ENCODE measurements at places on chromosomes 2 and 18. TPM values are rescaled to one million over a fixed set of nuclear protein-coding genes. Genes with fewer than 3 reads are reported as not detected.
A peak's percentile ranks its signal among the peaks of the same experiment; 100 is the strongest.

COLEC11 gene
- not detected for total RNA-seq

GRCh38 chr18:32259553-32259952, 69.7 kb downstream of the MEP1B start:
- no peaks in the 10 kb centered on the region for H3K27me3 ChIP-seq
- H3K4me1 ChIP-seq: no peaks in the 10 kb centered on the region
- no peaks in the 10 kb centered on the region for H3K36me3 ChIP-seq
- H3K27ac ChIP-seq: no peak overlapping the region
- no peak overlapping the region for H3K4me3 ChIP-seq

DNA sequence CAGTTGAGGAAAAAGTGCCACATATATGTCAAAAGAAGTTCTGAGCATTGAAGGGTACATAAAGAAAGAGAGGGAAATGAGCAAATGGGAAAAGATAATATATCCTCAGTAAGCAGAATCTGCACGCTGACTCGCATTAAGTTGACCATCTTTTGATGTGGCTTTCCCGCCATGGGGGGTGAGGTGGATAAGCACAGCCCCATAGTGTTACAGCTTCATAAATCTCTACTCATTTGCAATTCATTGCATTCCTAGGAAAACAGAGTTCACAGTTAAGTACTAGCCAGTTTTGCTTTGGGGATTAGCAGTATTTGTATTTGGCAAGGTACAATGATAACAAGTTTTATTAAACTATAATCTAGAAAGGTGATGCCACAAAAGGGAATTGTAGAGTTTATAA, 814.2 kb downstream of the LRP1B start:
- no peaks in the 10 kb centered on the region for H3K4me1 ChIP-seq
- H3K4me3 ChIP-seq: no peak overlapping the region
- H3K36me3 ChIP-seq: no peaks in the 10 kb centered on the region
- H3K27ac ChIP-seq: no peak overlapping the region
- no peaks in the 10 kb centered on the region for H3K27me3 ChIP-seq

CRIM1 gene
- 25.8 TPM for total RNA-seq

DNA sequence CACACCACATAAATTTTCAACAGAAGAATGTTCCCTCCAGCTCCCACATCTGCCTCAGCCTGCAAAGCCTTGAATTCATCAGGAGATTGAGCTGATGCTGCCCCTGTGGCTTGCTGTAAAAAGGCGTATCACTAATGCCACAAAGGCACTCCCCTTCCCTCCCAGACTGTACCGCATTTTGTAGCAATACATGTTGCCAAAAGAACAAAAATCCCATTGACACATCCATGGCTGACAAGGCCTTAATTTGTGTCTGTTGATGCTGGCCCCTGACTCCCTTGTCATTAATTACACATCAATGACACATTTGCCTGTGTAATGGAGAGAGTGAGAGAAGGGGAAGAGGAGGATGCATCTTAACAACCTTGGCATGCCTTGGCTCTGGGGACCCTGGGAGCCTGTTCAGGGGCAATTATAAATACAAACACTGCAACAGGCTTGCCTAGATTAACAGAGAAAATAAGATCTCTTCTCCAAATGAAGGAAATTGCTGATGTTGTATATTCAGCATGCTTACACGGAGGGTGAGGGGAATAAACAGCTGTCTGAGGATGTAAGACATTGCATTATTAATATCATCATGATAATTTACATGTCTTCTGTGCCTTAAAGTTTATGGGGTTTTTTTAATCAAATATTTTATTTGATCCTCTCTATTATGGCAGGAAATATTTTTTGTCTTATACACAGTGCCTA, 264.0 kb downstream of the SUCLG1 start:
- H3K36me3 ChIP-seq: no peaks in the 10 kb centered on the region
- H3K4me3 ChIP-seq: no peak overlapping the region
- H3K4me1 ChIP-seq: no peaks in the 10 kb centered on the region
- no peaks in the 10 kb centered on the region for H3K27me3 ChIP-seq
- H3K27ac ChIP-seq: no peak overlapping the region

- H3K27ac ChIP-seq: no peak overlapping the region
- no peaks in the 10 kb centered on the region for H3K27me3 ChIP-seq
- H3K36me3 ChIP-seq: no peaks in the 10 kb centered on the region
- no peaks in the 10 kb centered on the region for H3K4me1 ChIP-seq
- H3K4me3 ChIP-seq: no peak overlapping the region
- DNase-seq: no peak
Measured at GRCh38 chr2:67996772-67997527, 65.9 kb downstream of the C1D start.

GRCh38 chr2:166417669-166418068, 41.9 kb upstream of the SCN9A start:
- no peak overlapping the region for H3K27ac ChIP-seq
- DNase-seq: no peak
- H3K36me3 ChIP-seq: no peaks in the 10 kb centered on the region
- no peak overlapping the region for H3K4me3 ChIP-seq
- H3K27me3 ChIP-seq: no peaks in the 10 kb centered on the region

- no peak overlapping the region for H3K4me3 ChIP-seq
- no peaks in the 10 kb centered on the region for H3K36me3 ChIP-seq
- H3K4me1 ChIP-seq: peaks cover 10% of the 10 kb centered on the region
- DNase-seq: no peak
Measured at GRCh38 chr2:65661980-65662653, 229.7 kb upstream of the SPRED2 start.

PREPL gene
- 42.6 TPM for total RNA-seq

- H3K36me3 ChIP-seq: no peaks in the 10 kb centered on the region
- no peak for DNase-seq
- H3K4me3 ChIP-seq: no peak overlapping the region
- no peak overlapping the region for H3K27ac ChIP-seq
Measured at GRCh38 chr18:47470941-47471340, 219.5 kb upstream of the SKOR2 start.

GRCh38 chr2:129074298-129074920, 755.7 kb upstream of the HS6ST1 start:
- DNase-seq: no peak
- peak overlapping the region; percentile 90 for H3K27ac ChIP-seq
- peaks cover 4% of the 10 kb centered on the region for H3K36me3 ChIP-seq
- H3K27me3 ChIP-seq: peaks cover 2% of the 10 kb centered on the region
- no peak overlapping the region for H3K4me3 ChIP-seq

DNA sequence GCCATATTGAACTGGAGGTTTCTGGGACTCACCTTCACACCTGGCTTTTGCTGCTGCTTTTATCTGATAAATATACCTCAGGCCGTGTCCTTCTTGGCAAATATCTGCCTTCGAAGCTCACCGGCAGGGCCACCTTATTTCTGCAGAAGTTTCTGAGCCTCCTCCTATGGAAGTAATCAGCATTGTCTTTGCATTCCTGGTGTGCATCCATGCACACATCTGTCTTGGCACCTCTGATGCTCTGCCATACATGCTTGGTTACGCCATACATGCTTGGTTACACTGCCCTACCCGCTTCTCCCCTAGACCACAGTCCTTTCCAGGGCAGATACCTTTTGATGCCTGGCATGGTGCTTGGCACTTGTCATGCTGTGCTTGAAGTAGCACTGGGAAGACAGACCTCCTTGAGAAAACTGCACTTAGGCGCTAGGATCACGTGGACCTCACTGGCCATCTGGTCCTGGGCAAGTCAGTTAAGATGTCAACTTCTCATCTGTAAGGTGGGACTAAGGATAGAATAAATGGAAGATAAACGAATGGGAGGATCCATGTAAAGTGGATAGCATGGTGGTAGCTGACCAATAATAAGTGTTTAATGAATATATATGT, 66.8 kb downstream of the ZNF236 start:
- H3K4me3 ChIP-seq: no peak overlapping the region
- no peaks in the 10 kb centered on the region for H3K27me3 ChIP-seq
- no peak overlapping the region for H3K27ac ChIP-seq
- H3K4me1 ChIP-seq: no peaks in the 10 kb centered on the region
- DNase-seq: no peak
- peaks cover 44% of the 10 kb centered on the region for H3K36me3 ChIP-seq

DNA sequence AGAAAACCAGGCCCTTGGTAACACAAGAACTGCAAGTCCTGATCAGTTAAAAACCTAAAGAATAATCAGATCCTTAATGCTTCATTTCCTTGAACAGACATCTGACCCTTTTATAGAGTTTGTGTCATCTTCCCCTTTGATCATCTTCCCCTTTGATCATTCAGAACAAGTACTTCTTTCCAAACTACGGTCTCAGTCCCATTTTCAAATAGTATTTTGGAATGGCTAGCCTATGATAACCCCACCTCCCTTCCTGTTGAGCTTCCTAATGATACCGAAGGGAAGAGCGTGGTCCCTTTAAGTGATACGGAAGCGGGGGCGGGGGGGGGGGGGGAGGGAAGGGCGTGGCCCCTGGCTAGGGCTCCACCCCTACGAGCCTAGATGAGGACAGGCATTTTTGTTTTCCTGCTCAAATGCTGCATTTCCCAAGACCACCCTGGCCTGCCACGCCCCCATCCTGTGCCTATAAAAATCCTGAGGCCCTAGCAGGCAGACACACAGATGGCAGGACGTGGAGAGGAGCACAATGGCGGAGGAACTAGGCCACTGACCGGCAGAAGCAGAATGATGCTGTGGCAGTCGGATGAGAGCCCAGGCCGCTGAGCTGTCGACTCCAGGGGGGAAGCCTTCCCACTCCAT, 24.1 kb upstream of the CHRNA1 start:
- H3K36me3 ChIP-seq: no peaks in the 10 kb centered on the region
- peaks cover 11% of the 10 kb centered on the region for H3K4me1 ChIP-seq
- H3K27me3 ChIP-seq: no peaks in the 10 kb centered on the region
- no peak overlapping the region for H3K27ac ChIP-seq
- DNase-seq: no peak
- H3K4me3 ChIP-seq: no peak overlapping the region

UGGT1 gene
- total RNA-seq: 60.3 TPM

DNA sequence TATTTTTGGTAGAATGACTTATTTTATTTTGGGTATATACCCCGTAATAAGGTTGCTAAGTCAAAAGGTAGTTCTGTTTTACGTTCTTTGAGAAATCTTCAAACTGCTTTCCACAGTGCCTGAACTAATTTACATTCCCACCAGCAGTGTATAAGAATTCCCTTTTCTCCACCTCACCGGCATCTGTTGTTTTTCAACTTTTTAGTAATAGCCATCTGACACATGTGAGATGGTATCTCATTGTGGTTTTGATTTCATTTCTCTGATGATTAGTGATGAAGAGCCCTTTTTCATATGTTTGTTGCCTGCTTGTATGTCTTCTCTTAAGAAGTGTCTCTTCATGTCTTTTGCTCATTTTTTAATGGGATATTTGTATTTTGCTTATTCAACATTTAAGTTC, 215.2 kb upstream of the TFPI start:
- no peaks in the 10 kb centered on the region for H3K27me3 ChIP-seq
- no peaks in the 10 kb centered on the region for H3K4me1 ChIP-seq
- no peak overlapping the region for H3K4me3 ChIP-seq
- no peak overlapping the region for H3K27ac ChIP-seq
- no peak for DNase-seq
- H3K36me3 ChIP-seq: peaks cover 1% of the 10 kb centered on the region

ROCK2 gene
- 41.9 TPM for total RNA-seq

AGXT gene
- total RNA-seq: 1.0 TPM

DNA sequence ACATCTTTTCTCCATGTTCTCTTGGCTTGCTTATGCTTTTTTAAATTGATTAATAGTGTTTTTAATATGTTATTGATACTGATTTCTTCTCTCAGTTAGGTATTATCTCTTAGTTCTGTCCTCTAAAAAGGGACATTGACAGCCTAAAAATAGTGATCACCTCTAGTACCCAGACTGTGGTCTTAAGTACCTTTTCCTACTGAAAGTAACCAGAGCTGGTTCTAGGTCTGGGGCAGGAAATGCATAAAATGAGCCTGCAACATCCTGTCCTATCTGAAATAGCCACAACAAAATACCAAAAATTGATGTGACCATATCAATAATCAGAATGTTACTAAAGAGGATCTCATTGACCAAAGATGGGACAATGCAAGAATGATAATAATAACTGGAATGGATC, 113.3 kb downstream of the DNAH6 start:
- no peak for DNase-seq
- no peak overlapping the region for H3K4me3 ChIP-seq
- no peaks in the 10 kb centered on the region for H3K36me3 ChIP-seq

DNA sequence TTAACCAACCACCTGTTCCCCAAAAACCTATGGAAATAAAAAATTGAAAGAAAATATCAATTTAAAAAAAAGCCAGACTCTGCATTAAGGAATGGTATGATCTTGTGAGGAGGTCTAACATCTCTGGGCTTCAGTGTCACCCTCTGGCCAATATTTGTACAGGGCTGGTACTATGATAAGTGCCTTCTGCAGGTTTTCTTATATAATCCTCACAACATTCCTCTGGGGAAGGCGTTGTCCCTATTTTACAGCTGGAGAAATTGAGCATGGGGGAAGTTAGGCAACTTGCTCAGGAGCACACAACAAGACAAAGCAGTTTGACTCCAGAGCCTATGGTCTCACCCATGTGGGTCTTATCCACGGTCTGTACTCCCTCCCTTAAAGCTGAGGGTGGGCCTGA, 86.0 kb downstream of the ZBTB7C start:
- no peak overlapping the region for H3K4me3 ChIP-seq
- DNase-seq: no peak
- H3K27me3 ChIP-seq: peaks cover 24% of the 10 kb centered on the region
- H3K4me1 ChIP-seq: peaks cover 9% of the 10 kb centered on the region
- no peaks in the 10 kb centered on the region for H3K36me3 ChIP-seq
- no peak overlapping the region for H3K27ac ChIP-seq

RAB3GAP1 gene
- 33.7 TPM for total RNA-seq

GALM gene
- total RNA-seq: 46.3 TPM

DSG4 gene
- total RNA-seq: not detected

MYCN gene
- total RNA-seq: 17.6 TPM

NR4A2 gene
- 7.9 TPM for total RNA-seq

ZNF385B gene
- 5.5 TPM for total RNA-seq

SPHKAP gene
- total RNA-seq: 0.07 TPM

TLX2 gene
- not detected for total RNA-seq

DNA sequence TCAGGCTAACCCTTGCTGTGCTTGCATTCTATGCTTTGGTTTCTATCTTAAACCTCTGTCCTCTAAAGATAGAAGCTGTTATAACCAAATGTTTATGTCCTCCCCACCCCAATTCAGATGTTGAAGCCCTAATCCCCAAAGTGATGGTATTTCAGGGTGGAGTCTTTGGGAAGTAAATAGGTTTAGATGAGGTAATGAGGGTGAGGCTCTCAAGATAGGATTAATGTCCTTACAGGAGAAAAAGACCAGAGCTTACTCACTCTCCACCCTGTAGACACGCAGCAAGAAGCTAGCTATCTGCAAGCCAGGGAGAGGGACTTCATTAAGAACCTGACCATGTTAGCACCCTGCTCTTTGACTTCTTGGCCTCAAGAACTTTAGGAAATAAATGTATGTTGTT, 362.5 kb downstream of the ERBB4 start:
- H3K27me3 ChIP-seq: no peaks in the 10 kb centered on the region
- no peak overlapping the region for H3K4me3 ChIP-seq
- peaks cover 35% of the 10 kb centered on the region for H3K4me1 ChIP-seq
- peaks cover 15% of the 10 kb centered on the region for H3K36me3 ChIP-seq
- no peak for DNase-seq
